CD14-positive monocyte (primary cell): ENCODE measurements at places on chromosomes 3 and 15.

- no peak for DNase-seq
Measured at GRCh38 chr3:126535636-126536035, 11.7 kb downstream of the CHST13 start.

DNA sequence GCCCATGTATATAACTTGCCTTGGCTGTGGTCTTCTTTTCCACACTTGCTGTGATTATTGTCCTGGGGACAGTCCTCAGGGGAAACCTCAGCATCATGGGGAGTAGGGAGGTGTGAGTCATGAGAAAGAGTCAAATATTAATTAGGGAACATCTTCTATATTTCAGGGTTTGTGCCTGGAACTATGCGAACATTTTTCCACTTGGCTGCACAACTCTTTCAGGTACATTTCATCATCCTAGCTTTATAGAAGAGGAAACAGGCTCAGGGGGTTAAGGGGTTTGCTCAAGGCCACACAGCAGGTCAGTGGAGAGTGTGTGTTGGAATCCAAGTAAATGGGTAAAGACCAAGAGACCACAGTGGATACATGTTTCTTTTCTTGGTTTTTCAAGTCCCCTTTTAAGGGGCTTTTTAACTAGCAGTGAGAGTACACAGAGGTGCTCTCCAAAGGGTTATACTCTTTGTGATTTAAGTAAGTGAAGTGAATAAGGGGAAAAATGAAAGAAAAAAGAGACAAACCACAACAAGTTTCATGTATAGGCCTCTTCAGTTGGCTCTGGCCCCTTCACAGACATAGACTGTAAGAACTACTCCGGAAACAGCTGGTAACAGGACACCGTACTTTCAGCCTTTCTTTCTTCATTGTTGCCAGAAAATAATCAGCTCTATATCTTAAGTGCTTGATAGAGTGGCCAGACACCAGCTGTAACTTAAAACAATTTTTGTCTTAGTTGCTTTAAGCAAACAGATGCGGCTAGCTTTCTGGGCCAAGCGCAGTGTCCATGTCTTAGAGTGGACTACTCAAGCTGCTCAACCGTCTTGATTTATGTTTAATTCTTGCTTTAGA, 64.6 kb downstream of the EEFSEC start:
- DNase-seq = no peak

DNA sequence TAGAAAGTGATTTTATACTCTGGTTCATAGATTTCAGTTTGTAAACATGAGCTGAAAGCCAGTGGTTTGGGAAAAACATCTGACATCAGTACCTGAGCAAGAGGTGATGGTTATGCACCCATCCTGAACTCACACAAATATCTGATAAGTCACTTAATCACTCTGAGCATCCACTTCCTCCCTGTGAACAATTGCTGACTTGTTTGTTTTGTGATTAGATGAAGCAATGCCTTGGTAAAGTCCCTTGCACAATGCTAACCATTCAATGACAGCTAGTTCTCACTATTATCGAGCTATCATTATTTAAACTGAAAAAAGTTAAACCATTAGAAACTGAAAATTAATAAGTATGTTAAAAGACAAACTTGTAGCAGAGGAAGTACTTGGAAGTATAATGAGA, 303.0 kb downstream of the PLOD2 start:
- DNase-seq = no peak

GRCh38 chr15:48547286-48547685, 98.2 kb downstream of the FBN1 start:
- DNase-seq = no peak

DNA sequence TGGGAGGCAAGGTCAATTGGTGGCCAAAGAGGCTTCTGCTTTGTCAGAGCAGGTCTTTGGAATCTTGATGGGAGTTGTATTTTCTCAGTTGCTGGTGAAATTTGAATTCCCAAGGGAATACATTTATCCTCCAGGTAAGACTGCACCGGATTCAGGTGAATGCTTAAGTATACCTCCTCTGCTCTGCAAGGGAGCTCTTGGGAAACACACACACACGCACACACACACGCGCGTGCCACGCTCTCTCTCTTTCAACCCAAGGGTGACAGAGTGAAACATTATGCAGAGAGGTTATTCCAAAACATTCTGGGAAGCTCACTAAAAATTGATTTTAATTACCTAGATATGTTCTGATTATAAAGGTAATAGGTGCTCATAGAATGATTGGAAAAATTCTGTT, 33.7 kb downstream of the ST6GAL1 start:
- DNase-seq = no peak

DNA sequence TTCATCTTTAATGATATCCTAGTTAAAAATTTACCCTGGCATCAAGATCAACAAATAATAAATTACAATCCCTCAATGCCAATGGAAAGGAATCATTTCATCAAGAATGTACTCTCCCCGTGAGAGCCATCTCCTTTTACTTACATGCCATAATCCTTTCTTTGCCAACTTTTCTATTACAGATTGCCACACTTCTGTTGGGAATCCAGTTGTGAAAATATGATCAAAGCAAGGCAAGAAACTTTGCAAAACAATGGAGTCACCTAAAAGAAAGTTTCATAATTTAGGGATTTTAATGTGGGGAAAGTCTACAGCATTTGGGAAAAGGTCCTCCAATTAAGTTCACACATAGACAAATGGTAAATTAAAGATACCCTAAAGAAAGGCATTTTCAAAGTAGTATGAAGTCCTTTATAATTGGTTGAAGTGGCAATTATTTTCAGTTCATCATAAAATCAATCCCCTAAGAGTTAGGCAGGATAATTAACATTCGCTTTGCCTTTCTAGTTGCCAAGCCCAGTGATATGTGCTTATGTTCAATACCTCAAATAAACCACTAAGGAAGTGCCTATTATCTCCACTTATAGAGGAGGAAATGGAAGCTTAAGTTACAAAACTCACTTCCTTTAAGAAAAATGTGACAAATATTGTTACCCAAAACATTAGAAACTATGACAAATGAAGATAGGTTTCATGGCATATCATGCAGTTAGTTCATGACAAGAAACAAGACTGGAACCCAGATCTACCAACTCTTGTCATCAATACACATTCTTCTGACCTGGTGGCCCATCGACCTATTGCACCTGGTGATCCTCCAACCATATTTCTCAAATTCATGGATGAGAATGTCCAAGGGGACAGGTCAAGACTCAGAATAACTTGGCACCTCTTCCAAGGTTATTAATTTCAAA, 49.1 kb downstream of the TRANK1 start:
- DNase-seq = peak; percentile 75

GRCh38 chr15:89814112-89814742, 425 bp downstream of the ANPEP start:
- peak; percentile 52 for DNase-seq

DNA sequence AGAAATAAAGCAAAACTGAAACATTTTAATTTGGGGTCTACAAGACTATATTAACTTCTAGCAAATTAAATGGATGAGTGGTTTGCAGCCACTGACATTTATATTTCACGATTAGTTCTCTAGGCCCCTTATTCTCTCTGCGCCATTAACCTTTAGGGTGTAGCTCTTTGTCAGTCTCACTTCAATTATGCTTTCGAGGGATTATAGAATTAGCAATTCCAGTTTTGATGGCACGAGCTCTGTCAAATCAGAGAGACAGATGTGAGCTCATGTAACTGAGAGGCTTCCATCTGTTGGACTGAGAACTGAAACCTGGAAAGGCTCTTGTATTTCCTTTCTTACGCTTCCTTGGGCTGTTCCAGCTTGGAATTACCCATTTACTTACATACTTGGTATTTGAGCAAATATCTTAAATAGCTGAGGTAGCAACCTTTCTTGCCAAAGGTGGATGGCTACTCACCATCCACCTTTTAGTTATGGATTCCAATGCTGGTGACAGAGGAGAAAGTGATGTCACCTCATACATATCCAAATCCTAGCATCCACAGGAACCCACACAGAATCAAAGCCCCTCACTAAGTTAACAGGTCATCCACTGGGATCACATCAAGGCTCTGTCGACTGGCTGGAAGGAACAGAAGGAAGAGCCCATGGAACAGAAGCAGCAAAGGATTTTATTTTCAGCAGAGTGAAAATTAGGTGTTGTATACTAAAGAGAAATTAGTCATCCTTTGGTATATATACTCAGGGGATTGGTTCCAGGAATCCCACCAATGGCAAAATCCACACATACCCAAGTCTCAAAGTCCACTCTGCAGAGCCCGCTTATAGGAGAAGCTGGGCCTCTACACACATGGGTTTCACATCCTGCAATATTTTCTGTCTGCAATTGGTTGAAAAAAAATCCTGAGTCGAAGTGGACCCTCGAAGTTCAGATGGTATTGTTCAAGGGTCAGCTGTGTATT, 20.8 kb downstream of the VGLL4 start:
- no peak for DNase-seq

DNA sequence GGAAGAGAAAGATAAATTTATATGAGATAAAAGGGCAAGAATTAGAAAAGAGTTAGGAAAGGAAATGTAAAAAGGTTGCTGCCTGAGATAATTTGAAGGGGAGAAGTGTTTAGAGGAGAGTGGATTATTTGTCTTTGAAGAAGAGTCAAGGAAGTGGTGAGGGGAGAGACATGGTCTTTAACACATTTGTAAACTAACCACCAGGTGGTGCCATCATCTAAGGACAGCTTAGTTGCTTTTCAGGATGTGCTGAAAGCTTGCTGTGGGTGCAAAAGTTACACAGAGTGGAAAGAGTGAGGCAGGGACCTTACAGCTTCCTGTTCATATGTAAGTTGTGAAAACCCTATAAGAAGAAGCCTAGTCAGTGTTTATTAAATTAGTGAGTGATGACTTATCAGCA, 114.1 kb upstream of the DNAJC19 start:
- DNase-seq = no peak

GRCh38 chr3:115651599-115651998, 28.3 kb downstream of the GAP43 start:
- no peak for DNase-seq

- DNase-seq = no peak
Measured at GRCh38 chr3:88076712-88077111, 17.7 kb downstream of the ZNF654 start.

DNA sequence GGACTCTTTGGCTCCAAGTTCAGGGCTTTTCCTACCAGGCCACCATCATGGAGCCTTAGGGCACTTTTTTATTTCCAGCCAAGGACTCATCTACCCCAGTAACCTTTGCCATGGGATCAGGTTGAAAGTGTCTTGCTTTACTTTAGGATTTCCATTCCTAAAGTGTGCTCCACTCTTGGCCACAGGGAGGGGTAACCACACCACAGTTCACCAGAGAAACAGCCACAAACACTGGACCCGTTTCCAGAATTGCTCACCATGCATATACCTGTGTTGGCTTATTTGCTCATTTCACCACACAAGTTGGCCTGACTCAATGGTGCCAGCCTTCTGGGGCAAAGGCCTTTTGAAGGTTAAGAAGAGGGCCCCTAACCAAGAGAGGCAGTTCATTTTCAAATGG, 70.6 kb upstream of the RAD18 start:
- no peak for DNase-seq

GRCh38 chr3:40843851-40844548, 319.2 kb downstream of the ZNF621 start:
- DNase-seq = no peak
